ENCODE measurements at places on chromosomes 6 and 20.

DNA sequence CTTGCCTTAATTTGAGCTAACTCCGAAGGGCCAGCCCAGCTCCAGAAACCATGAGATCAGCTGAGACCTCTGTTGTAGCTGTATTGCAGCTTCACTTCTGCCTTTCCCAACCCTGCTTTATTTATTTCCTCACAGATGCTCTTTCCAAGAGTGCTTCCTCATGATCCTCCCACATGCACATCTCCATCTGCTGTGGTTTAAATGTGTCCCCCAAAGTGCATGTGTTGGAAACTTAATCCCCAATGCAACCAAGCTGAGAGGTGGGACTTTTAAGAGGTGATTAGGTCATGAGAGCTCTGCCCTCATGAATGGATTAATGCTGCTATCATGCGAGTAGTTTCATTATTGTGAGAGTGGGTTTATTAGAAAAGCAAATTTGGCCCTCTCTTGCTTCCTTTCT is 164.4 kb upstream of the TAB2 start:
- no peak for DNase-seq

- no peak for DNase-seq
These were observed 9.5 kb downstream of the HSPA12B start for GRCh38 chr20:3741836-3742458.

DNA sequence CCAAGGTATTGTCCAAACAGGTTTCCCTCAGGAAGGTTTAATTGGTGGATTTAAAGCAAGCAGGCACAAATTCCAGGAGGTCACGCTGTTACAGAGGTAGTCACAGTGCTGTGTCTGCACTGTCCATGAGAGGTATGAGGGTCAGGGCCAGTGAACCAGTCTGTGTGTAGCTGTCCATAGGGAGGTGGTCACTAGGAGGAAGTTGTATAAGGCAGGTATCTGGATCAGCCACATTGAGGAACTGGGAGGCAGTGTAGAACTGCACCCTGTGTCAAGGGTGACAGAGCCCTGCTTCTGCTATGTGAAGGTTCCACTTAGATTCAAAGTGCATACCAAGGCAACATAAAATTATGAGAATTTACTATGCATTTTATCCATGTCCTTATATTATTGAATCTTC is 73.3 kb downstream of the MAP3K4 start:
- DNase-seq = no peak

- no peak for DNase-seq
These were observed 223.9 kb upstream of the THEMIS start for GRCh38 chr6:128124713-128125112.

DNA sequence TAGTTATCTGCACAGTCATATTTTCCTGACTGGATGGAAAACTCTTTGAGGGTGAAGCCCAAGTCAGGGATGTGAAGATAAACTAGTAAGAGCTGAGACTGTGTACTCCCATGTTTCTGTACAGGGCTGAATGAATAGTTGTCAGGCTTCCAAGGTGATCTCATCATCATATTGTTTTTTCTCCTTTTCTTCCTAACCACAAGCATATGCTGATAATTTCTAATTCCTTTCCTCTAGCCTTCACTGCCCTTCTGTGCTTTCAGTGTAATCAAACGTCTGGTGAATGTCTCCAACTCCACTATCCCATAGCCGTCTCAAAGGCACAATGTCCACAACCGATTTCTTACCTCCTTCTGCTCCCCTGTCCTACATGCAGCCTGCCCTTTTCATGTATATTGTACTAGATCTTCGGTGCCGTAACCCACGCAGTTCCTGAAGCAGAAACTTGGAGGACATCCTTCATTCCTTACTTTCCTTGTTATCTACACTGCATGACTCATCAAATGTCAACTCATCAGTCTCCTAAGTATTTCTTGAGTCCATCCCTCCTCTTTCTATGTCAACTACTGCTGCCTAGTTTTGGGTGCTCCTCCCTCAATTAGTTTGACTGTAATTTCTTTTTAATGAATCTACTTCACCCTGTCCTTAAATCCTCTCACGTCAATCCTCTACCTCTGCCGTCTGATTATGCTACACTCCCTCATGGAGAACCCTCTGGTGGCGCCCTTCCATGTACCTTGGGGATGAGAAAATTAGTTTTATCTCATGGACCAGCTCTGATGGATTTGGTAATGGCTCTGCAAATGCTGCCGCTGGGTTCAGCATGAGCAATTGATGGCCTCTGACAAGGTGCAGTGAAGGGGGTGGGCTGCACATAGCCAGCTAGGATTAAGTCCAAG is 21.9 kb downstream of the NCOA7 start:
- no peak for DNase-seq

DNA sequence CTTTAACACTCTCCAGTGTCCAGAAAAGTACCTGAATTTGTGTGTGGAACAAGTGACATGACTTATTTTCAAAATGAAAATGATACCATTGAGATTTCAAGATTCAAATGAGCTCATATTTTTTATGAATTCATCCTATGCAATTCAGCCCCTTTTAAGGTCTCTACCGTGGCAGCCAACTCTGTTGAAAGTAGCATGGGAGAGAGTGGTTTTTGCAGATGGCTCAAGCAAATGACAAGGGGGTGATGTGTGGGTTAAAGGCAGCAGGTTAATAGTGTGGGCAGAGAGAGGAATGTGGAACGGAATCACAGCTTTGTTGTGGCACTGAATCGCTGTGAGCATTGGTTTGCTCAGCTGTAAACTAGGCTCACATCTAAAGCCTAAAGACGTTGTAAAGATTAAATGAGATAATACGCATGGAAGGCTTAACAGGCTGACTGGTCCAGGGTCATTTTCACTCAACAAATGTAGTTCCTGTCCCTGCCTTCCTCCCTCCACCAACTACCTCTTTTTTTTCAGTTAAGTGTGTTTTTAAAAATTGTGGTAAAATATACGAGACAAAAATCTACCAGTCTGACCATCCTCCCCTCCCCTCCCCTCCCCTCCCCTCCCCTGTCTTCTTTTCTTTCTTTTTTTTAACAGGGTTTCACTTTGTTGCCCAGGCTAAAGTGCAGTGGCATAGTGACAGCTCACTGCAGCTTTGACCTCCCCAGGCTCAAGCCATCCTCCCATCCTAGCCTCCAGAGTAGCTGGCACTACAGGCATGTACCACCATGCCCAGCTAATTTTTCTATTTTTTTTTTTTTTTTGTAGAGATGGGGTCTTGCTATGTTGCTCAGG is 114.7 kb upstream of the ZNF217 start:
- DNase-seq = no peak

GRCh38 chr20:51796340-51796739 is 6.0 kb downstream of the SALL4 start:
- no peak for DNase-seq

- peak; percentile 38 for DNase-seq
These were observed 44.9 kb upstream of the SUPT3H start for GRCh38 chr6:45422503-45423110.

DNA sequence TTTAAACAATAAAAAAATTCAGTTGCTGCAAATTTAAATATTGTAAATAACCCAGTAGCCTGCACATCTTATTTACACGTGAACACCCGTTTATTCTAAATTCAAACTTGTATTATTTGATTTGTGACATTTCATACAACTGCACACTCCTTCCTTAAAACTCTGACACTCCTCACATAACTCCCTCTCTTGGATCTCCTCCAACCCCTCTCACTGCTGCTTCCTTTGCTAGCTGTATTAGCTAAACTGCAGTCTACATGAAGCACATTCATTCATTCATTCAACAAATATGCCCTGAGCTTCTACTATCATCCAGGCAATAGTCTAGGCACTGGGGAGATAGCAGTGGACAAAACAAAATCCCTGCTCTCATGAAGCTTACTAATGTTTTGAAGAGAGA is 47.0 kb downstream of the FBXL4 start:
- no peak for DNase-seq

- DNase-seq = no peak
These were observed at the start of gene SLC4A11 for GRCh38 chr20:3239026-3239866. Gene SLC4A11, minus strand, starts transcription at chr20:3239190. Its CDS starts 53 bp downstream, at chr20:3239137.

DNA sequence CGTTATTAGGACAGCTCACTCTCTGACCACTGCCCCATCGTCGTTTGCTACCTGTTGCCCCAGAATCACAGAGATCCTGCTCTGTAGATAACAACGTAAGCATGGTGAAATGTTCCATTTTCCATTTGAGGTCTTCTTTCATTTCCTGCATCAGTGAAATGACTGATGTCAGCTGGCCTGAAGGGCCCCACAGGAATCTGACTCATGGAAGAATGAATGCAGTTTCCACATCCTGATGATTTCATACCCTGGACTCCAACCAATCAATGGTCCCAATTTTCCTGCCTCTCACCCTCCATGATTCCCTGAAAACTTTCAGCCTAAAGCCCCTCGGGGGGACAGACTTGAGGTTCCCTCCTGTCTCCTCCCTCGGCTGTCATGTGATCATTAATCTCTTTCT is 394.4 kb upstream of the CDH4 start:
- DNase-seq = no peak

DNA sequence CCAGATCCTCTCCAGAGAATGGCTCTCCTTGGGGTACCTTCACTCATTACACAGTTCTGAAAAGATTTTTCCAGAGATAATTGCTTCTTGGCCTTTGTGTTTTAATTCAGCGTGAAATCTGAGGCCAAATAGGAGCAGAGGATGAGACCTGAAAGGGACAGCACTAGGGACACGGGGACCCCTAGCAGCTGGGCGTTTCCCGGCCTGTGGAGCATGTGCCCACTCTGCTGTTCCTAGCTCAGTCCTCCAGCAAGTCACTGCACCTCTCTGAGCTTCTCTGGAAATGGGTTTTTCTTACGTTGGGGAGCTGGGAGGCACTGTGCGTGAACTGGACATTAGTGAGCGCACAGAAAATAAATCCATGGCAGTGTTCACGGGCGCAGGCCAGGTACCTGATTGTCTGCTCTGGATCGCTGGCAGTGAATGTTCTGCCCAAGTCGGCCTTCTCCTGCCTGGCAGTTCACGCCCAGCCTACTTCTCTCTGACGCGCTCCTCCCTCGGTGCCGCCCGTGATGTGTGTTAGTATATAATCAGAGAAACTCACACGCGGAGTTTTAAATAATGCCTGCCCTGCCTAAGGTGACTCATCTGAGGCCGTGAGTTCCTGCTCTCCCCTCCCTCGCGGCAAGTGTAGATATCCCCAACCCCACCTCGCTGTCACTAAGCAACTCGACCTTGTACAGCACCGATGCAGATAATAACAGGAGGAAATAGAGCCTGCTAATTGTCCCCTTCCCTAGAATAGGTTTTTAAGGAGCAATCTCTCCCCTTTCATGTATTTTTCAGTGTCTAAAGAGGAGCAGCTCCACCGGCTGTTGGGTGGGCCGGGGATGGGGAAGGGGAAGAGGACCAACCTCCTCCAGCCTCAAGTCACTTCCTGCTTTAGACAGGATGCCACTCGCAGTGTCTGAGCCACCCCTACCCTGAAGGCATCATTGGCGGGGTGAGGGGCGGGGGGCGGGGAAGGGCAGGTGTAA is 2.7 kb upstream of the TUBB2A start:
- DNase-seq = peak; percentile 69

- no peak for DNase-seq
These were observed 13.8 kb downstream of the PREX1 start for GRCh38 chr20:48813930-48814546.

DNA sequence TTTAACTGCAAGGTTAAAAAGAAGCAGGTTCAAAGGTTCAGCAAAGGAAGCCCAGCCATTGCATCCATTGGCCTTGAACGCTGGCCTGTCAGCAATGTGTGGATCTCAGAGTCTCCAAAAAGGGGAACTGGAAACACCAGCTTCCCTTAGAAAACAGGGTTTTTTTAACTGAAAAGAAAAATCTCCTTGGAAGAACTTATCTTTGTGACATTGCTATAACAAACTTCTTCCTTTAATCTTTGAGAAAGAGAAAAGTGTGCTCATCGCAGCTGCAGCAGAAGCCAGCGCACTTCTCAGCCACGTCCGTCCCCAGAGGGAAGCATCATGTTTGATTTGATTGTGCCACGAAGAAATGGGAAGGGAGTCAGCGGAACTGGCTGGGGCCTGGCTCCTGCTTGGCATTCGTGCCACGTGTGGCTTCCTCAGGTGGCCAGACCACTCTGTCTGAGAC is 215.0 kb downstream of the SYNDIG1 start:
- no peak for DNase-seq

DNA sequence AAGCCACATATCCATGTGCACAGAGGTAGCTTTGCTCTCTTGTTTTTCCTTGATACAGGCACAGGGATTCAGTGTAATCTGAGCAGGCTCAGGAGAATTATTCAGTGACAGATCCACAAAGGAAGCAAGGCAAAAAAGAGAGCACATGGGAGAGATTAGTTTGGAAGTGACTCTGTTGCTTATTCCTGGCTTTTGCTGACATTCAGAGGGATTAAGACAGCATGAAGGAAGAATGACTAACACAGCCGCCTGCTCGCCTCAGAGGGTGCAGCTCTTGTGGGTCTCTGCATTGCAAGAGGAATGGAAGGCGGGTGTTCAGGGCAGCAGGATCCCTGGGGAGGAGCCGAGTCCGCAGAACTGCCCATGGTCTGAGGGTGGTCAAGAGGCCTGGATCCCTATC is 203.4 kb upstream of the KCNQ5 start:
- no peak for DNase-seq

DNA sequence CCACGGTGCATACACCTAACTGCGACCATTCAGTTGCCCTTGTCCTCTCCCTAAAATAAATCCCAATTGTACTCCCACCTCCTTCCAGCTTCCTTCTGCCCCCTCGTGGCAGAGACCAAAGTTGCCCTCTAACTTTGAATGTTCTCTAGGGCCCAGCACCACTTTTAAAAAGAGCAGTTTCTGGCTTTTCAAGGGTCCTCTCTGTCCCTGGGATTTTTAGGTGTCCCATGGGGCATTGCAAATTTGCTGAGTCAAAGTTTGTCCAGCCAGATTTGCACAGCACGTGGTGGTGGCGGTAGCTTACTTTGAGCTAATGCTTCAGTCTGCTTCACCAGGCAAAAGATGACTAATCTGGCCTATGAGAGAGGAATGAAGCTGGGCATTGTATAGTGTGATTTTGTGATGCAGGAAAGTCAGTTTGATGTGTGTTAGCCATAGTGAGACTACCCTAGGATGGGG is 100.2 kb downstream of the PERP start:
- no peak for DNase-seq

GRCh38 chr6:5280920-5281319 is 19.6 kb downstream of the FARS2 start:
- no peak for DNase-seq

GRCh38 chr6:32047539-32047854 is 9.3 kb downstream of the CYP21A2 start:
- no peak for DNase-seq

DNA sequence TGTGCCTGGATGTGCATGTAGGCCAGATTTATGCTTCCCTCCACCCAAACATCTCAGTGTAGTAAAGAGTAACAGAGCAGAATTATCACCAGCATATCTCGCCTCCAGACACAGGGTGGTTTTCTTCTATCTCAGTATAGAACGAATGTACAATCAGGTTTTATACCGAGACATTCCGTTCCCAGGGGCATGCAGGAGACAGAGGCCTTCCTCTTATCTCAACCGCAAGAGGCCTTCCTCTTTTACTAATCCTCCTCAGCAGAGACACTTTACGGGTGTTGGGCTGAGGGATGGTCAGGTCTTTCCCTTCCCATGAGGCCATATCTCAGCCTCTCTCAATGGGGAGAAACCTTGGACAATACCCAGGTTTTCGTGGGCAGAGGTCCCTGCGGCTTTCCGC is 36.4 kb upstream of the MC3R start:
- DNase-seq = no peak
